ENCODE measurements at places on chromosomes 3 and 15. TPM values are rescaled to one million over a fixed set of nuclear protein-coding genes. Genes with fewer than 3 reads are reported as not detected.

The LTF gene
- not detected for total RNA-seq

The NEK10 gene
- 4.7 TPM for total RNA-seq

The COLQ gene
- total RNA-seq, result not detected

The GOLGA8G gene
- total RNA-seq, result not detected

The CD200 gene
- total RNA-seq, result not detected

The GPR62 gene
- total RNA-seq, result not detected

The GABRR3 gene
- total RNA-seq, result not detected

The DCLK3 gene
- total RNA-seq, result not detected

The TTLL13 gene
- total RNA-seq, result 0.07 TPM

The IMPG2 gene
- under 0.01 TPM for total RNA-seq

The MOBP gene
- total RNA-seq, result not detected

The GOLGA6L6 gene
- not detected for total RNA-seq

The LMCD1 gene
- total RNA-seq, result 2.6 TPM

The VGLL4 gene
- total RNA-seq, result 42.2 TPM

The PRICKLE2 gene
- 0.40 TPM for total RNA-seq

The ISLR gene
- total RNA-seq, result not detected

The TRAIP gene
- 18.5 TPM for total RNA-seq

The NTRK3 gene
- 4.0 TPM for total RNA-seq

The BCL2A1 gene
- not detected for total RNA-seq

The SAMMSON gene
- total RNA-seq, result not detected

The ADAMTS17 gene
- total RNA-seq, result not detected

The COL8A1 gene
- total RNA-seq, result 19.1 TPM

The PLA1A gene
- total RNA-seq, result not detected

The HIGD2B gene
- not detected for total RNA-seq

The ZBTB47 gene
- total RNA-seq, result 11.7 TPM

The MME gene
- 0.47 TPM for total RNA-seq

The TMEM207 gene
- total RNA-seq, result not detected

The TEX55 gene
- not detected for total RNA-seq

The SLC24A5 gene
- total RNA-seq, result not detected

The STAC gene
- total RNA-seq, result 5.6 TPM

The LINGO1 gene
- total RNA-seq, result 0.44 TPM

The FRMD5 gene
- total RNA-seq, result 13.8 TPM

The ACTC1 gene
- total RNA-seq, result not detected

The GTF2E1 gene
- 16.5 TPM for total RNA-seq

The AQP9 gene
- total RNA-seq, result not detected

The TUSC7 gene
- total RNA-seq, result not detected

The SLCO3A1 gene
- 17.0 TPM for total RNA-seq

The GPR176 gene
- total RNA-seq, result 59.6 TPM

The MYZAP gene
- 0.69 TPM for total RNA-seq

The CAMK2N2 gene
- not detected for total RNA-seq

The TERC gene
- 149 TPM for total RNA-seq

The MYNN gene
- 33.0 TPM for total RNA-seq

The COL6A6 gene
- total RNA-seq, result not detected

The EFHB gene
- not detected for total RNA-seq

The MB21D2 gene
- total RNA-seq, result 23.8 TPM

The MESP2 gene
- not detected for total RNA-seq

The ZNF662 gene
- total RNA-seq, result not detected

The IL1RAP gene
- 6.4 TPM for total RNA-seq

The RAB6B gene
- 3.3 TPM for total RNA-seq
